COR-L47 (cell line): ENCODE measurements at places on chromosomes 11 and 22.

DNA sequence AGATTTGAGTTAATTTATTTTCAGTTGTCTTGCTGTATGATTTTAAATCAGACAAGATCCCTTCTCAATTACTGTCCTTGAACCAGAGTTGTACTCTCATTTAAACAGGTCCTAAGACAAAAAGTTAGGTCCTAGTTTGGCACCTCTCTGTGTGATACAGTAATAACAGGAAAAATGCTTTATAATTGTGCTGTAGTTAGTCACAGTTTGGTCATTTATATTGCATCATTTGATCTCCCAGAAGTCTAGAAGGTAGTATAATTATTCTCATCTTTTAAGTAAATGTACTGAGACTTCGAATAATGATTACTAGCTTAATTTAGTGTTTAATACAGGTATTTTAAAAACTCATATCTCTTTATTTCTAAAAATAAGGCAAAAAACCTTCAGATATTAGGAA, 18.1 kb upstream of the LUZP2 start:
- DNase-seq, result no peak

DNA sequence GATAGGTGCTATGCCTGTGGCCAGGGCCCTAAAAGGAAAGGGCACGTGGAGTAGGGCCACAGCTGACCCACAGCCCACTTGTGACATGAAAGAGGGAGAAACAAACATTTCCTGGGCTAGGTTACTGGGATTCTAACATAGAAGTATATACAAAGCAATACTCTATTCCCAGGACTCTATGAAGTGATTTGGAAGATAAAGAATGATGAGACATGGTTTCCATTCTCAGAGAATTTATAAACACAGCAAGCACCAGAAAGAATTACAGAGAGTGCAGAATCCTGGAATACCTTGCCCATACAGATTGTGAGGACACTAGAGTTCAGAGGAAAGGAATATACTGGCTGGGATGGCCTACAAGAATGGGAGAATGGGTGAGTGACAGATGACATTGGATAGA, 86.4 kb downstream of the KIRREL3 start:
- no peak for DNase-seq

DNA sequence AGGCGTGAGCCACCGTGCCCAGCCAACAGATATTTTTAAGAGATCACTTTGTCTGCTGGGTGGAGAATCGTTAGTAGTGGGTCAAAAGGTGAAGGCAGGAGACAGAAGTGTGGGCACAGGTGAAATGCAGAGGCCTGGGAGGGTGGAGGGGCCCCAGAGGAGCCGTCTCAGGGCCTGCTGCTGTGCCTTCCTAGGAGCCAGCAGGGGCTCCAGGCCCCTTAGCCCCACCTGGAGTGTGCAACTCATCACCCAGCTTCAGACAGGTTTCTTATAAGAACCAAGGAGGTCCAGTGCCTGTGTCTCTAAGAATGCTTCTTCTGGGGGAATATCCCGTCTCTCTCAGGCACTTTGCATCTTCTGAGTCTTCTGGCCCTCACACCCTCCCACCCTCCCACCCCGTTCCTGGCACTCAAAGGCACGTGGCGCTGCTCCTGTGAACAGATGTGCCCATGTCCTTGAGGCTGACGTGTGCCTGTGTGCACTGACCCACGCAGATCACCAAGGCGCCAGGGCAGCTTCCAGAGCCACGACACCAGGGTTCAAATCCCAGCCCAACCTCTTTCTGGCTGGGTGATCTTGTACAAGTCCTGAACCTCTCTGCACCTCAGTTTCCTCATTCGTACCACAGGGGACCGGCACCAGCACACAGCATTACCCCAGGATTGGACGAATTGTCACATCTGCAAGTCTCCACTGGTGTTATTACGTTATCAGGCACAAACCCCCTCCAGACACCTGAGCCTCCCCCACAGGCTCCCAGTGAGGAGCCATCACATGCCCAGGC, 3.4 kb downstream of the ARSA start:
- DNase-seq, result no peak

DNA sequence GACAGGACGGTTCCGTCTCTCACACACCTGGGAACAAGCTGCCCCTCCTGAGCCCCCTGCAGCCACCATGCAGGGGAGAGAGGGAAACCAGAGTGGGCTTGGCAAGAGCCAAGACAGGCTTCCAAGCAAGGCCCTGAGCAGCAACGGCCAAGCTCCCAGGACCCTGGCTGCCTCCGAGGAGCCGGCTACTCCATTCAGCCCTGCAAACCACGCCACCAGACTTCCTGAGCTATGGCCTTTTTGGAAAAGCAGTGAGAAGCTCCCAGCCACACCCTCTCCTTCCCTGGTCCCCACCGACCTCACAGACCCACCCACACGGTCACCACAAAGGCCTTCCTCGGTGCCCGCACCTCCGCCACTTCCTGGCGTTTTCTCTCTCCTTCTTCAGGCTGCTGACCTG, 479.0 kb downstream of the BRD1 start:
- no peak for DNase-seq

DNA sequence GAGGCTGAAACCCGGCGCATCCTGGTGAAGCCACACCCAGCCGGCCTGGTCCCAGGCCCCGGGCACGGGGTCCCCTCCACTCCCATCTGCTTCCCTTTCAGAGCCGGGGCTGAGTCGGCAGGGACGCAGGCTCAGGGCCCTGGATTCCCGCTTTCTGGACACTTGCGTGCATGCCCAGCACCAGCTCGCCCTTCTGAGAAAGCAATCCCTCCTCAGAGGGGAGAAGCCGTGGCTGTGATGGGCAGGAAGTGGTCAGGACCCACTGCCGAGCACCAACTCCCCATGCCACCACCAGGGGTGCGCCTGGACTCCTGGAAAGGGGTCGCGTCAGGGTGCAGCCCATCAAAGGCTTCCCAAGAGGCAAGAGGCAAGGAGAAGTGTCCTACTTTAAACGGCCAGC, 15.1 kb downstream of the CDKN1C start:
- DNase-seq, result no peak

GRCh38 chr22:23370251-23370650, 189.9 kb downstream of the BCR start:
- no peak for DNase-seq

DNA sequence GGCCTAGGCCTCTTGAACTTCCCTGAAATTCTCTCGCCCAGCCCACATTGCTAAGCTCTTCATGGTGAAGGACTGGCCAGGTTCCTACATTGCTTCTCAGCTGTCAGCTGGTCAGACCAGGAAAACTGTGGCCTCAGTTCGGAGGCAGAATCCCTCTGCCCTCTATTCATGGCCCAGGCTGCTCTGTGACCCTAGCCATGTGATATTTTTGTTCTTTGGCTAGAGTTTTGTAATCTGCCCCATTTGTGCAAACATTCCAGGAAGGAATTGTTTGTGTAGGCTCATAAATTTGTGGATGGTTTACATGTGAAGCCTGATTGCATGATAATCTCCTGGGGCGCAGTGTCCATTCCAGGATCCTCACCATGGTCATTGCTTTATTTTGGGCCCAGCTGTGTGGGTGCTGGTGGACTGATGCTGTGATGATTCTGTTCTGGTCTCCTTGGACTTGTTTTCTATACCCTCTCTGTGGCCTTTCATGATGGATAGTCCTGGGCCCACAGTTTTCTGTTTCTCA, 149.1 kb upstream of the E2F8 start:
- DNase-seq, result no peak

DNA sequence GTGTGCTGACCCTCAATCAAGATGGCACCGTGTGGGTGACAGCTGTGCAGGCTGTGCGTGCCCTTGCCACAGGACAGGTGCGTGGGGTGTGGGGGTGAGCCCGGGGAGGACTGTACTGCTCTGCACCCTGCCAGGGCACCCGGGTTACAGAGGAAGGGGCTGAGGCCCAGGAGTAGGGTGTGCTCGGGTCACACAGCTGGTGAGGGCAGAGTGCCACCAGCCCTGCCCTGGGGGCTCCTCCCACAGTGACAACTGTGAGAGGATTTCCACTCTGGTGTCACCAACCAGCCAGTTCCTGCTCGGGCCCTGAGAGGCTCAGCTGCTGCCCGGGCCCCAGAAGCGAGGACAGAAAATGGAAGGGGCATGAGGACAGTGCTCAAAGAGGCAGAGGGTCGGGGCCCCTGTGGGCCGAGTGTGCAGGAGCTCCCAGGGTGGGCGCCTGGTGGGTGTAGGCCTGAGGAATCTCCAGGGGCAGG, 20.5 kb downstream of the TRMU start:
- DNase-seq, result no peak
